NCI-H1048 (cell line): ENCODE measurements at places on chromosomes 11 and 22.
A peak's percentile ranks its signal among the peaks of the same experiment; 100 is the strongest.

- DNase-seq = no peak
Observed at GRCh38 chr11:59674291-59674690, 5.5 kb upstream of the PATL1 start.

DNA sequence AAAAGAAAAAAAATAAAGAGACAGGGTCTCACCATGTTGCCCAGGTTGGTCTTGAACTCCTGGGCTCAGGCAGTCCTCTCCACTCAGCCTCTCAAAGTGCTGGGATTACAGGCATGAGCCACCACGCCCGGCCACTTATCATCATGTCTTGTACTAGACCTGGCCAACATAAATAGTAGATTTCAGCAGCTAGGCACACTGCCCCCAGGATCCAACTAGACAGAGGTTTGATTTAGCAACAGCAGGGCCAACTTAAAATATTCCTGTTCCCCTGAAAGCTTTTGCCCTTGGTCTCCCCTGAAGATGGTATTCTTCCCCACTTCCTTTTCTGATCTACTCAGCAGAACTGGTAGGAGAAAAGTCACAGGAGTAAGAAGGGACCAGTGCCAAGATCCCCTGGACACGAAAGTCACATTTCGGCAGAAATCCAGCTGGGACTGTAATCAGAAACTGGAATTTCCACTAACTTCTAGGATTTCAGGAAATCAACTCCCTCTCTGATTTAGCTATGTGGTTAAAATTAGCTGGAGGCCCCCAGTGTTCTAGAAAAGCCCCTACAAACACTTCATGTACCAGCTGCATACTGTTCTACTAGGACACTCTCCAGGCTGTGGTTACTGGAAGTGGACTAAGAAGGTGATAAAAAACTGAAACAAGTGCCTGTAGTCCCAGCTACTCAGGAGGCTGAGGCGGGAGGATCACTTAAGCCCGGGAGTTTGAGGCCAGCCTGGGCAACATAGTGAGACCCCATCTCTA, 8.9 kb upstream of the PPP2R1B start:
- no peak for DNase-seq

DNA sequence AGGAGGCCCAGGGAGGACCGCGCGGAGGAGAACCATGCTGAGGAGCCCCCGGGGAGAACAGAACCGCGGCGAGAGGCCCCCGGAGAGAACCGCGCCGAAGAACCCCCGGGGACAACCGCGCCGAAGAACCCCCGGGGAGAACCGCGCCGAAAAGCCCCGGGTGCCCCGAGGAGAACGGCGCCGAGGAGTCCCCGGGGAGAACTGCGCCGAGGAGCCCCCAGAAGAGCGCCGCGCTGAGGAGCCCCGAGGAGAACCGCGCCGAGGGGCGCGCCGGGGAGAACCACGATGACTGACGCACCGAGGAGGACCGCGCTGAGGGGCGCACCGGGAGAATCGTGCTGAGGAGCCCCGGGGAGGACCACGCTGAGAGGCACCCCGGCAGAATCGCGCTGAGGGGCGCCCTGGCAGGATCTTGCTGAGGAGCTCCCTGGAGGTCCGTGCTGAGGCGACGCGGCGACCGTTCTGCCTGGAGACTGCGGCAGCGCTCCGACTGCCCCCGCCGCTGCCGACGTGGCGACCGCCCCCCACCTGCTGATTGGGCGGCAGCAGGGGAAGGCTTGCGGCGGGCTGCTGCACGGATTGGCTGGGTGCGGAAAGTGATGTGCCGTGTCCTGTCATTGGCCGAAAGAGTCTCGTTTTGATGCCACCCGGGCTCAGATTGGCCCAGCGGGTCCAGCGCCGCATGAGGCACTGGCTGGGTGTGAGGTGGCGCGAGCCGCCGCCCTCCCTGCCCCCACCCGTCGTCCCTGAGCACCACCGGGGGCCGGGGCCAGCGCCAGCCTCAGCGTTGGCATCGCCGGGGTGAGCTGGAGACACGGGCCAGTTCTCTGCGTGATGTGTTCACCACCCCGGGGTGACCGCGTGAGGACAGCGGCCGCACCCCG, at the start of gene KCNQ1OT1:
Gene KCNQ1OT1 (minus strand): TSS at position 464 of the 884 bp plus-strand sequence.
- peak; percentile 45 for DNase-seq

DNA sequence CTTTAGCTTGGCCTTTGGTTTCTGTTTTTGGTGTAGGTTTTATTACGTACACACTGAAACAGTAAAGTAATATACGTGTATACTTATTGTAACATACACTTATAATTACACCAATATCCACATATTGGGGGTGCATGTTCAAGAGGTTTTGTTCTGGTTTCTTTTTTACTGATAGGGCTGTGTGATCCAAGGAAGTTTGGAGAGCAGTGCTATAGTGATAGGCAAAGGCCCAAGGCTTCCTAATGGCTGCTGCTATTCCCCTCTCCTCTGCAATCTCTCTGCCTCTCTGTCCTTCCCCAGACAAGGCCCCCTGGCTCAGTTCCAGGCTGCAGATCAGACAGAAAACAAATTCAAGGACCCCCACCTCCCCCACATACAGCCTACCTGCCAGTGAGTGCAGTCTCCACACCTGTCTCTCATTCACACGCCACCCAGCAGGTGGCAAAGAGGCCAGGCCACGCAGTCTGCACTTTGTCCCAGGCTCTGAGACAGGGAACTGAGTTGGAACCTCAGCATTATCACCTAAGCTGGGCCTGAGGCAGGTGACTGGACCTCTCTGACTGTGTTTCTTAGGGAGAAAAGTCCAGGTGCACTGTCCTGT, 15.1 kb downstream of the TMEM184B start:
- no peak for DNase-seq

DNA sequence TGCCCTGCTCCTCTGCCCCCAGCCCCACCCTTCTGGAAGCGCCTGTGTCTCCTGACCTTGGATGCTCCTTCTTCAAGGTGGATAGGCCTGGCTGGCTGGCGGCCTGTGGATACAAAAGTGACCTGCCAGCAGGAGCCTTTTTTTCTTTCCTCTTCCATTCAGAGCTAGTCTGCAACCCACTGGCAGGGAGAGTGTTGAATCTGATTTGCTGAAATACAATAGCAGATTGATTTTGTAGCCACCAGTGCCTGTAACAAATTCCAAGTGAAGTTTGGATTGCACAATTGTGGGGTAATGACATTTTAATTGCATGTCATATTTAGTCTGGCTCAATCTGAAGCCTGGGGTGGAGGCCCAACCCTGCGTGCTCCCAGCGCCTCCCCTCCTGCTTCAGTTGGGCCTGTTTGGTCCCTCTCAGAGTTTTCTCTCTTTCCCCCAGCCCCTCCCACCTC, 97.2 kb downstream of the GRIK4 start:
- no peak for DNase-seq

GRCh38 chr11:15841931-15842740, 514.2 kb downstream of the SOX6 start:
- no peak for DNase-seq
